ENCODE measurements at places on chromosomes 13 and 19. TPM values are rescaled to one million over a fixed set of nuclear protein-coding genes. Genes with fewer than 3 reads are reported as not detected.

GRCh38 chr19:2722541-2723344, 1.6 kb upstream of the DIRAS1 start:
- H3K4me1 ChIP-seq, result peaks cover 28% of the 10 kb centered on the region
- no peaks in the 10 kb centered on the region for H3K36me3 ChIP-seq
- peak overlapping the region; percentile 30 for H3K4me3 ChIP-seq
- H3K27me3 ChIP-seq, result no peaks in the 10 kb centered on the region

DNA sequence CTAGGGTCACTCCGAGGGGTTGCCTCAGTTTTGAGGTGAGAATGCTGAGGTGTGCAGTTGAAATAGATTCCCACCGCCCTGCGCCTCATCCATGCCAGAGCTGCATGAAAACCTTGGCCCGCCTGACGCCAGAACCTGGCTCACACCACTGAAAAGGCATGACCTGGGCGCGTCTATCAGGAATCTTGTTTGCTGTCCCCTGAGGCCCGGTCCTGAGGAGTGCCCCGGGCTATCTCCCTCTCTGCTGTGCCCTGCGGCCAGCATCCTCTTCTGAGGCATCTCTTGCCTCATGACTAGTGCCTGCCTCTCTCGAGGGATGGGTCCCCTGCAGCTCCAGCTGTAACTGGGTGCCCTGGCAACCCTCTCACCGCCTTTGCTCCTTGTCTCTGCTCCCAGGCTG, 28.1 kb downstream of the SMARCA4 start:
- H3K27me3 ChIP-seq, result no peaks in the 10 kb centered on the region
- no peaks in the 10 kb centered on the region for H3K4me1 ChIP-seq
- H3K36me3 ChIP-seq, result peaks cover 97% of the 10 kb centered on the region
- DNase-seq, result no peak
- H3K4me3 ChIP-seq, result no peak overlapping the region

RHPN2 gene
- 2.3 TPM for total RNA-seq

DNA sequence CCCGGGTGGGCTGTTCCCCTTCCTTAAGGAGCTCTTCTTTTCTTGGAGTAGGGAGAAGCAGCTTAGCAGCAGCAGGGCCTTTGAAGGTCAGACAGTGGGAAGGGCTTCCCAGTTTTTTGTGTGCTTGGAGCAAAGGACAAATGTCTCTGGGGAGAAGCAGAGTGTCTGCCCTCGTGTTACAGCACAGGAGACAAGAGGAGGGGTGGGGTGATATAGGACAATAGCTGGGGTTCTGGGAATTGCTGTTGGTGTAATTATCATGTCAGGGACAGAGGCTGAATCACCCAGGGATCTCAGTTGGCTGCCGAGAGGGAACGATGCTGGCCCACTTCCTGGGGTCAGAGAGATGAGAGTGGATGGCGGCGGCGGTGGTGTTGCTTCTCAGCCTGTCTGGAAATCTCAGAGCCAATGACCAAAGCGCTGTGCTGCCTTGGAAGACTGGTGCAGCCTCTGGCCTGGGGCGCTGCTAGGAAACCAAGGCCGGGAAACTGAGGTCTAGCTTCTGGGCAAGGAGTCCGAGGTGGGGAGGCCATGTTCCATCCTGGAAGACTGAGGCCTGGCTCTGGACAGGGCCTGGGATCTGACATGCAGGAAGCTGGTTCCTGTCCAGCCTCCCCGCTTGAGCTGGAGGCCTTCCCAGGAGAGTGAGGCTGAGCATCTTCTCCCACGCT, 1.2 kb downstream of the INAFM1 start:
- peak; percentile 94 for DNase-seq
- no peaks in the 10 kb centered on the region for H3K27me3 ChIP-seq

DNA sequence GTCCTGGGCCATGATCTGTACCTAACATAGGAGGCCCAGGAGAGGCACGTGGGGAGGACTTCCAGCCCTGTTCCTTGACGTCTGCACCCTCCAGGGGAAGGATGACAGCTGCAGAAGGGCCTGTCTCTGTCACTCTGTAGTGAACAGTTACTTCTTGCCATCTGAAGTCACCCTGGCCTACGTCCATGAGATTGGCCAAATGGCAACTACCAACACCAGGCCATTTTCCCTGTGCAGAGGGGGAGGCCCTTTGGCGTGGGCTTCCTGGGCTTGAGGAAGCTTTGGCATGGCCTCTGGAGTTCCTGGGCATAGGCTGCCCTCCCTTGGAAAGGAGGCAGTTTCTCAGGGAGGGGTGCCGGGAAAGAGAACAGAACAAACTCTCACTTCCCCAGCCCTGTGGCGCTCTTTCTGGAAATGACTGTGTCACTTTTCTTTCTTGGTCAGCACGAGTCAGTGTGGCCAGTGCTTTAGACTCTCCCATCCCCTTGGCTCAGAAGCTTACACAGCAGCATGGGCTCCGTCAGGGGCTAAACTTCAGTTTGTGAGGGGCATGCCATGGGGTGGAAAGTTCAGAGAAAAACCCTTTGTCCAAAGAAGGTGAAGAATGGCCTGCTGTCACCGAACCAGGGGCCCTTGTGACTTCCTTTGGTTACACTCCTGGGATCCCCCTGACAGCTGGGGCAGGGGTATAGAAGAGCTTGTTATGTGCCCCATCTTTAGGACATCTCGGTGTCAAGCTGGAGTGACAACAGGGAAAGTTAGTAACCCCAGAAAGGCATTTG, 5.3 kb downstream of the CARM1 start:
- no peak for DNase-seq
- no peak overlapping the region for H3K4me3 ChIP-seq
- H3K27me3 ChIP-seq, result no peaks in the 10 kb centered on the region
- no peaks in the 10 kb centered on the region for H3K36me3 ChIP-seq

DHDH gene
- not detected for total RNA-seq

IRF2BP1 gene
- total RNA-seq, result 22.4 TPM

DNA sequence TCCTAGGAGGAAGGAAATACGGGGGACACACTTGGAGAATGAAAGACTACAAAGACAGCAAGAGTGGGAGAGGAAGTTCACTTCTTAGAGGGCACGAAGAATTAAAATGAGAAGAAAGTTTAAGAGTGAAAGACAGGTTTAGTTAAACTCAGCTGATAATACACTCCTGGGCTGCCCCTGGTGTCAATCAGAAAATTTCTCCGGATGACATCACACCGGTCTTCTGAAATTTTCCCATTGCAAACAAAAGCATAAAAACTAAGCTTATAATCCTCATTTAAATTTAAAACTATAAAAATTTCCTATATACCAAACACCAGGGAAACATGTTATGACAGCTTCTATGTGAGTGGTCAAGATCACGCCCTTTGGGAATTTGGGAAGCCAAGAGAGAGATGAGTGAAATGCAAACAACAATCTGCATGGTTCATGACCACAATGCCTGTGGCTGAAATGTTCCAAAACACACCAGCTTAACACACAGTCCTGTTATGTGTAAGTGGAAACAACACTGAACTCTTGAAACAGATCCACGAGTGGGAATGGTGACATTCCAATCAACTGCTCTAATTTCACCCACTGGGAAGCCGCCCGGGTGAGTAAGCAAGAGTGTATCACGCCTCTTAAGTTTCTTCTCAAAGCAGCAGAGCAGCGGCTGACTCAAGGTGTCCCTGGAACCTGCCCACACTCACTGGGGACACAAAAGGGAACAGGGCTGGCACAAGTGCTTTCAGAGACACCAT, 49.0 kb downstream of the BRD4 start:
- H3K36me3 ChIP-seq, result no peaks in the 10 kb centered on the region
- no peak for DNase-seq
- H3K4me3 ChIP-seq, result no peak overlapping the region
- peak overlapping the region; percentile 21 for H3K27ac ChIP-seq
- H3K27me3 ChIP-seq, result no peaks in the 10 kb centered on the region
- peaks cover 100% of the 10 kb centered on the region for H3K4me1 ChIP-seq

DNA sequence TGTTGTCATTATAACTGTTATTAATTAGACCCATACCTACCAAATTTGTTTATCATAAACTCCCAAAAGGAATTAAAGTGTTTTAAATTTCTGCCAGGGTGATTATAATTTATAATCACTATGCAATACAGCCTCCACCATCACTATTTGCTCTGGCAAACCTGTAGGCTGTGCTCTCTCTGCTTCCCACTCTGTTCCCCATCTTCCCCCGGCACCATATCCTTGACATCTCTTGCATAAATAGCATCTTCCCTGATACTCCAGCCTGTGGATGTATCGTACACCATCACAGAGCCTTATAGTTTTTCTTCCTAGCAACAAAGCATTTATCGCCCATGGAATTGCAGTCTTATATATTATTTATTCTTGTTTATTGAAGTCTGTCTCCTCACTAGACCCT, 181.5 kb upstream of the TSC22D1 start:
- no peak overlapping the region for H3K27ac ChIP-seq
- no peak overlapping the region for H3K4me3 ChIP-seq
- peaks cover 23% of the 10 kb centered on the region for H3K4me1 ChIP-seq
- H3K36me3 ChIP-seq, result no peaks in the 10 kb centered on the region
- no peak for DNase-seq
- no peaks in the 10 kb centered on the region for H3K27me3 ChIP-seq

GRCh38 chr13:48334534-48335127, 31.1 kb downstream of the RB1 start:
- H3K36me3 ChIP-seq, result peaks cover 4% of the 10 kb centered on the region
- no peak overlapping the region for H3K27ac ChIP-seq
- no peaks in the 10 kb centered on the region for H3K27me3 ChIP-seq
- no peaks in the 10 kb centered on the region for H3K4me1 ChIP-seq
- no peak for DNase-seq

DNA sequence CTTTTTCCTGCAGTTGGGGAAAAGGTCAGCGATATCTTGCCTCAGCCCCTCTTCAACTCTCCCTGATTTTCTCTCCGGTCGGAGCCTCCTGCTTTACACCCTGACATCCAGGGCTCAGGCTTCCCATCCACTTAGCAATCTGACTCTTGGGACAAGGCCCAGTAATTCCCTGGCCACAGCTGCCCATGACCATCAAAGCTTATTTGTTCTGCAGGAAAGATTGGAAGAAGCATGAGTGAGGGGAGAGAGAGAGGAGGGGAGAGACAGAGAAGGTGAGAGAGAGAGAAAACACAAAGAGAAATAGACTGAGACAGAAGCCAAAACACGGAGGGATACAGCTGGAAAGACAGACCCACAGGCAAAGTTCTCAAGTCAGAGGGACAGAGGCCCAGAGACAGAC, 13.7 kb downstream of the SYT3 start:
- H3K4me1 ChIP-seq, result no peaks in the 10 kb centered on the region
- H3K4me3 ChIP-seq, result no peak overlapping the region
- H3K36me3 ChIP-seq, result no peaks in the 10 kb centered on the region
- DNase-seq, result no peak

DNA sequence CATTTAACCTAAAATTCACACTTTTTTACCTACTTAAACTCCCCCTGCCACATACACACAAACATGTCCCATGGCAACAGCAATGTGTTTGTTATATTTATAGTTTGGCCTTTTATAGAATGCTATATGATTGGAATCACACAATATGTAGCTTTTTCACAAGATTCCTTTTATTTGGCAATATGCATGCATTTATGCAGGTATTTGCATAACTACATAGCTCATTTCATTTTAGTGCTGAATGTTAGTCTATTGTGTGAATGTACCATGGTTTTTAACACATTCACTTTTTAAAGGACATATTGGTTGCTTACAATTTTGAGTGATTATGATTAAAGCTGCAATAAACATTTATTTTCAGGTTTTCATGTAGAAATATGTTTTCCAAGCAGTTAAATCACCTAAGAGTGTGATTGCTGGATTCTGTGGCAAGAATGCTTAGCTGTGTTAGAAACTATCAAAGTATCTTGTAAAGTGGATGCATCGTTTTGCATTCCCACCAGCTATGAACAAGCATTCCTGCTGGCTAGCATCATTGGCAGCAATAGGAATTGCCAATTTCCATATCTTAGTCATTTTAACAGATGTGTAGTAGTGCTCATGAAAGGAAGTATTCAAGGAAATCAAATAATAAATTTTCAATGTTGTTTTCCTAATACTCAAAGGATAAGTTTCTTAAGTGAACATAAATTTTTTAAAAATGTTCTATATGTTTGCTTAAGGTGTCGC, 557.0 kb downstream of the SLITRK1 start:
- no peak overlapping the region for H3K27ac ChIP-seq
- no peaks in the 10 kb centered on the region for H3K36me3 ChIP-seq
- H3K27me3 ChIP-seq, result no peaks in the 10 kb centered on the region
- no peaks in the 10 kb centered on the region for H3K4me1 ChIP-seq
- H3K4me3 ChIP-seq, result no peak overlapping the region

- H3K4me3 ChIP-seq, result no peak overlapping the region
- no peaks in the 10 kb centered on the region for H3K36me3 ChIP-seq
- no peaks in the 10 kb centered on the region for H3K4me1 ChIP-seq
- no peaks in the 10 kb centered on the region for H3K27me3 ChIP-seq
Observed at GRCh38 chr19:31627620-31628365, 278.6 kb upstream of the TSHZ3 start.

- peaks cover 4% of the 10 kb centered on the region for H3K36me3 ChIP-seq
- H3K4me3 ChIP-seq, result peak overlapping the region; percentile 56
- H3K4me1 ChIP-seq, result peaks cover 13% of the 10 kb centered on the region
- H3K27ac ChIP-seq, result no peak overlapping the region
Observed at GRCh38 chr19:56080669-56081401, 40.3 kb downstream of the ZNF787 start.

PSG4 gene
- total RNA-seq, result 1.2 TPM

NPHS1 gene
- not detected for total RNA-seq

GRCh38 chr13:73321043-73321442, 262.2 kb downstream of the KLF5 start:
- no peak for DNase-seq
- H3K4me1 ChIP-seq, result no peaks in the 10 kb centered on the region
- no peaks in the 10 kb centered on the region for H3K36me3 ChIP-seq

DNA sequence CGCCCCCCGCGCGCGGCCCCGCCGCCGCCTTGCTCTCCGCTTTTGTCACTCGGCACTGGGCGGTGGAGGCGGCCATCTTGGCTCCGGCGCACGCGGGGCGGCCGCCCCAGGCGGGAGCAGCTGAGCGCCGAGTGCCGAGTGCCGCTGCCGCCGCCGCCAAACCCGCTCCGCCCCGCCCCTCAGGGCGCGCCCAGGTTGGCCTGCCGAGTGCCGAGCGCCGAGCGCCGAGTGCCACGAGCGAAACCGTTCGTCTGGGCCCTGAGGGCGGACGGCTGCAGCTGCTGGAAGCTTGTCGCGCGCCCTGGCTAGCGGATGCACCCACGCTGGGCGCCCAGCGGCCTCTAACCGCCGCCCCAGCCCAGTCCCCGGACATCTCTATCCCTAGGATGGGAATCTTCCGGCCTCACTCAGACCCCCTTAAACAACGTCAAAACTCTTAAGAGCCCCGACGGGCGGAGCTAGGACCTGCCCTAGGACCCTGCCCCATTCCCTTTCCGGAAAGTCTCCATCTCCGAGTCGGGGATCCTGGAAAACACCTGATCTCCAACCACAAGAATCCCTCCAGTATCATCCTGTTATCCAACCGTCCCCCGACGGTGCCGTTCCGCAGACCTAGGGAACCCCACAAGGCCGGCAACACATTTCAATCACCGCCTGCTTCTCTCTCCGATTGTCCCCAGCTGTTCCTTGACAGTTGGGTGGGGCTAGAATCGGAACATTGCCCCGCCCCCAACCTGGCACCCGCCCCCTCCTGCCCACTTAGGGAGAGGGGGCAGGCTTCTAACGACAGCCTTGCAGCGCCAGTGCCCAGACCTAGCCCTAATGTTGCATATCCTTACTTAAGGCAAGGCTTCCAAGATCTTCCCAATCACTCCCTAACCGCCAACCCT, 14.1 kb upstream of the AKAP8L start:
- H3K27ac ChIP-seq, result peak overlapping the region; percentile 94
- H3K36me3 ChIP-seq, result peaks cover 29% of the 10 kb centered on the region
- peak overlapping the region; percentile 92 for H3K4me3 ChIP-seq
- no peak for DNase-seq
- peaks cover 73% of the 10 kb centered on the region for H3K4me1 ChIP-seq
- no peaks in the 10 kb centered on the region for H3K27me3 ChIP-seq

GRCh38 chr19:35879068-35879467, 10.7 kb downstream of the APLP1 start:
- no peak overlapping the region for H3K27ac ChIP-seq
- H3K36me3 ChIP-seq, result no peaks in the 10 kb centered on the region
- H3K27me3 ChIP-seq, result no peaks in the 10 kb centered on the region

ZNF888 gene
- 2.5 TPM for total RNA-seq

All from esophagus muscularis mucosa (tissue), 4 donors.